ENCODE measurements at places on chromosomes 11 and 22.

DNA sequence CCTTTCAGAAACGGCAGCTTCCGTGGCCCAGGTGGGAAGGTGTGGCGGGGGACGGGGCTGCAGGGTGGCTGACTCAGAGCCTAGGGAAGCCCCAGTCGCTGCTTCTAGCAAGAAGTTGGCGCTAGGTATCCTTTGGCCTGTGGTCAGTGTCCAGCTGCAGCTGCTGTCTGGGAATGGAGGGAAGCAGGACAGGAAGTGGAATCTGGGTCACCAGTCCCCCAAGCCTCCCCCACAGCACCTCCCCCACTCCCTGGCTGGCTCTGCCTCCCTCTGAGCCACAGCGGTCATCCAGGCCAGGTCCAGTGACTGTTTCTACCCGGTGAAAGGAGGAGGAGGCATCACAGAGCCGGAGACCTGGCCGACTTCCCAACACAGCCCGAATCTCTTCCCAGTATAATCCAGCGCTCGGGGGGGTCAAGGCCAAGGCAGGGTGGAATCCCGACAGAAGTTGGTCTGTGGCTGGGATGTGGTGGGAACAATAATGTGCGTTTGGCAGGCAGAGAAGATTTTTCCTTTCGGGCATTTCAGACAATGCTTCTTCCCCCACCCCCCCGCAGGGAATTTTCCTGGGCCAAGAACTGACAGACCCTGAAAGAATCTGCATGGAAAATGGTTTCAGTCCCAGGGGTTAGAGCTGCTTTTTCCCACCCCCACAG lies 45.1 kb downstream of the C11orf96 start:
- DNase-seq: no peak

DNA sequence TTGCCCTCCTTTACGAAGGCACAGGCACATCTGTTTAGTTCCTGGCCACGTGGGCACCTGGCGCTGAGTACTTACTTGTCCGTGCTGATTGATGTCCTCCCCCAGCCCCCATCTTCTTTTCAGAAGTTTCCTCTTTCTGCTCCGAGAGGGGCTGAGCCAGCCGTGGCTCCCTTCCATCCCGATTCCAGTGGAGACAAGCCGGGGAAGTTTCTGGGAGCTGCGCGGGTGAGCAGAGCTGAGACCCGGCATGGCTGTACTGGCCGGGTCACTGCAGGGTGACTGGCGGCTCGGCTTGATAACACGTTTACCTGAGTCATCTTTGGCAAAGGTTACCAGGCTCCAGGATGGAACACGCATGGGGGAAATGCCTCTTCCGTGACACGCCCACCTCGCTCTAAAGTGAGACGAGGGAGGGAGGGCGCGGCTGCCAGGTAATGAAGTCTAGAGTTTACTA lies 45.4 kb upstream of the ATXN10 start:
- DNase-seq: no peak

DNA sequence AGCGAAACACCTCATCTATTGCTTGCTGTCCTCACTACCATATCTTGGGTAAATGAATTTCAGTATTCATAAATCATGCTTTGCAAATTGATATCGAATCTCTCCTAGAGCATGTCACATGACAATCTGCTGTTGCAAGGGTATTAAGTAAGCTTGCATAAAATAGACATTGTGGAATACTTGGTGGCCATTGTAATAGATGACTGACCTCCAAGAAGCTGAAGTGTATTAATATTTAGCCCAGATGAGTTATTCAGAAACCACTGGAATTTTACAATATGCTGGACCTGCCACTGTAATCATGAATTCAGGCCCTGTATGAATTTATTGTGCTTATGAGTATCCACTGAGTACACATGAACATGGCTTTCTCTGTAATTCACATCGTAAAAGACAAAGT lies 289.7 kb upstream of the ARHGAP42 start:
- DNase-seq: no peak

GRCh38 chr22:30747493-30747892 lies 52.8 kb downstream of the OSBP2 start:
- DNase-seq: no peak

DNA sequence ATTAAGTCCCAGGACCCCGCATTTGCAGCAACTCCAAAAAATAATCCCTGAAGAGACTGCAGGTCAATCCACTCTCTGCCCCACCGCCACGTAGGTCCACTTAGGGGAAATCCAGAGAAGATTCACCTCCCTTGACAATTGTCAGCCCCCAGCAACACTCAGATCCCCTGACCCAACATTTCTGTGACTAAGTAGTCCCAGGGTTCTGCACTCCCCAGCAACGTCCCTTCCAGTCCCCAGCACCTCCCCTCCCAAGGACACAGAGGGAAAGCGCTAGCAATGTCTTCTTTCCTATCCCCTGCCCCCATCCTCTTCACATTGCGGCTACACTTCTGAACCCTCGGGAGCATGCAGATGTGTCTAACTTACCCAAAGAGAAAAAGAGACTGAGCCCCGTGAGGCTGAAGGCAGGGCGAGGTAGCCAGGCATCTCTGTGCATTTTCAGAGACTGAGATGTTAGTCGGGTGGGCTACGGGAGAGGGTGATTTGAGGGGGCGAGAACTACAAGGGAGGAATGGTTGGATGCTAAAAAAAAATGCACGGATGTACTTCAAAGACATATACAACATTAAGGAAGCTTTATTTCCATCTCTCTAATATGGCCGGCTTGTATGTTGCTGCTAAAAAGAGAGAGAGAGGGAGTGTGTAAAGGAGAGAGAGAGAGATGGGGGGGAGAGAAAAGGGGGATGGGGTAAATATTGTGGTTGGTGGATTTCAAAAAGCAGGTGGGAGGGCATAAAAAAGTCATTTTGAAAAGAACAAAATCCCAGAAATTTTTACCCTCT lies at the start of gene SCN2B:
Gene SCN2B, minus strand, starts transcription at position 647 of the 785 bp plus-strand sequence. Its CDS starts 208 bp downstream, at position 439.
- DNase-seq: no peak

- DNase-seq: no peak
Observed at GRCh38 chr22:48892578-48893287, 934.9 kb downstream of the BRD1 start.

GRCh38 chr22:50416996-50417395 lies 57.8 kb downstream of the SBF1 start:
- DNase-seq: peak; percentile 61

GRCh38 chr11:72239313-72239848 lies 4.6 kb downstream of the PHOX2A start:
- DNase-seq: peak; percentile 7

DNA sequence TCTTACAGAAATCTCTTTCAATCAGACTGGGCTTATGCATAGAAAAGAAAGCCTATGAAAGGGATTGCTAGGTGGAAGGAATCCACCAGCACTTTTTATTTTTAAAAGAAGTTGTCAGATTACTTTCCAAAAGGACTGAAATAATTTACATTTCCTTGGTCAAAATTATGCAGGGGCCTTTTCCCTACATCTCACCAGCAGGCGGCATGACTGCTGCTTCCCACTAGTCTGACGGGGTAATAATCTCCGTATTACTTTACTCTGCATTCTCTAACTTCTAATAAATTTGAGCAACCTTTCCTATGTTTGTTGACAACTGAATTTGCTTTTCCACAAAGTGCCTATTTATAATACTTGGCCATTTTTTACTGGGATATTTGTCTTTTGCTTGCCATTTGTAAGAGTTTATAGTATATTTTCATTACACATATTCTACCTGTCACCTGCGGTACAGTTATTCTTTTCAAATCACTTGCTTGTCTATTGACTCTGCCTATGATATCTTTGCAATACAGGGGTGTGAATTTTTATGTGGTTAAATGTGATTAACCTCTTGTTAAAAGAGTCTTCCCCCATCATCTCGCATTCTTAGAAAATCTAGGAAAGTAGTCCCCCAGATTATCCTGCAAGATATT lies 51.9 kb upstream of the USP47 start:
- DNase-seq: no peak

DNA sequence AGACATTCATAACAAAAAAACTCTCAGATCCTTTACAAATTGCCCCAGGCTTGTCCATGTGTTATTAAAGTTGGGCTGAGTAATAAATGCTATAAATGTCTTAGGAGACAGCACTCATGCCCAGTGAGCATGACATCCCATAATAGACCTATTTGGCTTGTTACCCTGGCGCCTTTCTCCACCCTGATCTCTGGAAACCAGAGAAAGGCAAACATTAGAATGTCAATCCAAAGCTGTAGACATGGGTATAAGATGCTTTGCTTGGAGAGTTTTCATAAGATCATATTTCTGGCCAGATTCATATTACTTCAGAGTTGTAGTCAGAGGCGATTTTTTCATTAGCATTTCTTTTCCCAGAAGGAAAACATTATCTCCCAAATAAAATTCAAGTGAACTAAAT lies 161.3 kb upstream of the UBASH3B start:
- DNase-seq: no peak

GRCh38 chr11:12599408-12600143 lies 74.6 kb upstream of the TEAD1 start:
- peak; percentile 33 for DNase-seq

DNA sequence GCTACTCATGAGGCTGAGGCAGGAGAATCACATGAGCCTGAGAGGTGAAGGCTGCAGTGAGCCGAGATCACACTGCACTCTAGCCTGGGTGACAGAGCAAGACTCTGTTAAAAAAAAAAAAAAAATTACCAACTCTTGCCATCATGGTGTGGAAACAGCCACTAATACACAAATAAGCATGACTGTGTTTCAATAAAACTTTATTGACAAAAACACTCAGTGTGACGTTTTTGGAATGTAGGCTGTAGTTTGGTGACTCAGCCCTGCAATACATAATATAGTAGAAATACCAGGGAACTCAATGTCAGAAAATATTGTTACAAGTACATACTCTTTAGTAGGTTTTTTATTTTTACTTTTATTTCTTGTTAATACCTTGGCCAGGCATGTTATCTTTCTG lies 207.1 kb downstream of the CASP12 start:
- DNase-seq: no peak

DNA sequence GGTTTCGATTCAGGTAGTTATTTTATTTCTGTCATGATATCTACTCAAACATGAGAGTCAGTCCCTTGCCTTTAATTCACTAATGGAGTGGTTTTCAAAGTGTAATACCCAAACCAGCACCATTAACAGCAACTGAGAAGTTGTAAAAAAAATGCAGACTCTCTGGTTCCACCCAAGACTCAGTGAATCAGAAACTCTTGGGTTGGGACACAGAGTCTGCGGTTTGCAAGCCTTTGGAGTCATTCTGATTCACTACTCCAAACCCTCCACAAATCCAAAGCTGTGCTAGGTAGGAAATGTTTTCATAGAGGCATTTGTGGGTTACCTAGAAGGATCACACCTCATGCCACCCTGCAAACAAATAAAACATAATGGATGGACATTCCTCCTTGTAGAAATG lies 340.1 kb downstream of the NTM start:
- no peak for DNase-seq

DNA sequence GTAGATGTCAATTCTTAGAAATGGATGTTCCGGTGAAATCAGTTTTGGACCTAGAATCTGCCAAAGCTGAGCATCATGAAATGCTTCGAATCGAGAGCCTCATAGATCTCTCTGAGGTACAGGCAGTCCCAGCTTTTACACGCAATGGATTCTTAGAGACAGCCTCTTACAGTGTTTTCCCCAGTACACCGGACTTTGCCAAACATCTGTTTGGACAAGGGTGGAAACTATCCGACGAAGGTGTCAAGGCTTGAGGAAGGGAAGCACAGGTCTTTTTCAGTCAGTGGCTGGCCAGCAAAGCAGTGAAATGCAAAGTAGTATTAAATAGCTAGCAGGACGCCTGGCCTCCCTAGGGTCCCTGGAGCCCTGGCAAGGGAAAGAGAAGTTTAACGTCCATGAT lies 4.9 kb downstream of the GRK3 start:
- DNase-seq: no peak

GRCh38 chr22:27800250-27801201 lies 1.0 kb downstream of the MN1 start:
- no peak for DNase-seq

DNA sequence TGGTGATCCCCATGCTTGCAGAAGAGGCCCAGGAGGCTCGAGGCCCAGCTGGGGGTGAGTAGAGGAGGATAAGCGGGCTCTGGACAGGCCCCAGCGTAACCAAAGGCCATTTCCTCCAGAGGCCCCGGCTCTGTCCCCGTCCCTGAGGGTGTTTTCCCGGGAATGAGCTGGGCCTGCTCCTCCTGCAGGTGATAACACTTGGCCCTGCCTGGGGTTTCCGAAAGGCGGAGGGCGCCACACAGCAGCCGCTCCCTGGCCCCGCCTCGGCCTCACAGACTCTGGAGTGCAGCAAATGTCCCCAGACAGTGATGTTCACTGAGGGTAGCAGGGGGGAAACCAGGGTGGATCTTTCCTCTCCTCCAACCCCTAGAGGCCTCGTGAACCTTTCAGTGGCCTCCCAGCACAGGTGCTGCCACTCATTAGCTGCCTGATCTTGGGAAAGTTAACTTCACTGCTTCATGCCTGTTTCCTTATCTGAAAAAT lies 10.5 kb upstream of the MGAT3 start:
- no peak for DNase-seq

GRCh38 chr22:22576244-22576988 lies 17.4 kb upstream of the PRAME start:
- DNase-seq: peak; percentile 47

- DNase-seq: no peak
Observed at GRCh38 chr22:40401532-40401931, 31.1 kb downstream of the SGSM3 start.

- DNase-seq: no peak
Observed at GRCh38 chr22:31895411-31896123, 48.8 kb upstream of the YWHAH start.

DNA sequence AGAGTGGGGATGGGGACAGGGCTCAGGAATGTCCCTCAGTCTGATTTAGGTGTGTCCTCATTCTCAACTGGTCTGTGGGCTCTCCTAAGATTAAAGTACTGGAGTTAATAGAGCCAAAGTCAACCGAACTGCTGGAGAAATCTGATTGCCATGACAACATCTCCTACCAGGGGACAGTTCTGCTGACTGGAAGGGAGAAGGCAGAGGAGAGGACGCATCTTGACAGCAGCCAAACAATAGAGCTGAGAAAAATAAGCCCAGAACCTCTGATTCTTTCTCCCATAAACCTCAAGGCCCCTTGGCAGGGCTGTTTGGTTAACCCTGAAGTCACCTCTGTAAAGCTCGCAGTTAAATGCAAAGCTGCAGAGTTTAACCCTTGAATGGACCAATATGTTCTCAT lies 2.8 kb downstream of the KCTD14 start:
- no peak for DNase-seq

DNA sequence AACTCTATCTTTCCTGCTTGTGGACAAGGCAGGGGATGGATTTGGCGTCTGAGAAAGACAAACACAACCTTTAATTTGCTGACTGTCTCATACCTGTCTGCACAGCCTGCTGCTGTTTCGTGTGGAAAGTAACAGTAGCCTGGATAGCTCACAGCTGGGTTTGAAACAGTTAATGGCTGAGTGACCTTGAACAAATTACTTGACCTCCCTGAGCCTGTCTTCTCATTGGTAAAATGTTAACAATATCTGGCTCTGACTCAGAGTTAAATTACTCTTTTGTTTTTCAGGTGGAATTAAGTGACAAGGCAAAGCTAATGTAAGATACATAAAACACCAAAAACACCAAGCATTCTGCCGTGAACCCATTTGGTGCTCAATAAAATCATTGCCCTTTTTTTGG lies 41.1 kb upstream of the ADA2 start:
- no peak for DNase-seq

DNA sequence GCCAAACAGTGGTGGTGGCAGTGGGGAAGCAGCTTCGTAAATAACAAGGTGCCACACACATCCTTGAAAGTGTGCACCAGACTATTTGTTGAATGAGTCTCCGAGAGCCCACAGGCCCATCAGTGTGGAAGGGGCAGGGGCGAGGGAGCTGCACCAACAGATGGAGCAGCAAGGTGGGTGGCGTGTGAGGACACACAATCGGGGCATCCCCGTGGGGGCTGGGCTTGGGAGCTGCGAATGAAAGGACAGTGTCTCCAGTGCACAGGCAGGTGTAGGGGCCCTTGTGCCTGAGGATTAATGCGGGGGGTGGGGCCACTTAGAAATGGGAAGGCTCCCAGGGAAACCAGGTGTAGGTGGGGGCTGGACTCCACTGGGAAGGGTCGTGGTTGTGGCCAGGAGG lies 2.8 kb downstream of the NRXN2 start:
- DNase-seq: no peak

Data from inflammatory macrophage (primary cell).